Fibroblast of skin of scalp (primary cell): ENCODE measurements at places on chromosomes 2 and 18.
A peak's percentile ranks its signal among the peaks of the same experiment; 100 is the strongest.

DNA sequence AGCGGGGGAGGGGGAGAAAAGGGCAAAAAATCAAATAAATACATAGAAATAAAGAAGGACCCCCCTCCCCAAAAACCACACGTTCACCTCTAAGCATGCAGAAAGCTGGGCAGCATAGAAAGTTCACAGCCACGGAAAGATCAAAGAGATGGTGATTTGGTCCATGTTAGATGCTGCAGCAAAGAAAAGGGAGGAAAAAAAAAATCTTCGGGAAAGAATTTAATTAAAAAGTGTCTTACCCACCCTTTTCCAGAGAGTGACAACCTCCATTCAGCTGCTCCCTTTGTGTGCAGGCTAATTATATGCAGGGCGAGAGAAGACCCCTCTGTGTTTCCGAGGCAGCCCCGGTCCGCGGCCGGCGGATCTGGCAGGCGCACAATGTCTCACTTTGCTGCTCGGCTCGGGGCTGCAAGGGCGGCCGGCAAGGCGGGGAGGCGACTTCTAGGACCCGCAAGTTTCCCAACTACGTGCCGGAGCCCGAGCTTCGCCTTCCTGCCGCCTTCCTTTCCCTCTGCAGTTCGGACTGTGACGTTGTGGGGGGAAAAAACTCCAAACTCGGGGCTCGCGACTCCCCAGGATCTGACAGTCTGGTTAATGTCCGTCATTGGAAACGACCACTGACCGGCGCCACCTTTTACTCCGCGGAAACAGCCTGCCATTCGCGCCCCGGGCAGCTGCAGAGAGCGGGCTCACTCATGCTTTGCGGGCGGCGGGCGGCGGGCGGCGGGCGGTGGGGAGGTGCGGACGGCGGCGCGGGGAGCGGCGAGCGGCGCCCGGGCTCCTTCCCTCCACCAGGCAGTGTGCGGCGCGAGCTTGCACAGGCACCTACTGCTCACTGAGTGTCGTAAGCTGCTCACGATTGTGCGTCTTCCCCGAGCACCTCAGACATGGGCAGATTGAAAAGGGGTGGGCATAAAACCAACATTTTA, at the start of gene LRRTM1:
Gene LRRTM1 (minus strand): TSS at position 844 of the 929 bp plus-strand sequence. CDS start 933 bp downstream, outside the sequence.
- DNase-seq: no peak

GRCh38 chr2:49286045-49286444, 131.7 kb upstream of the FSHR start:
- DNase-seq: no peak

GRCh38 chr18:57923611-57924010, 120.4 kb upstream of the NEDD4L start:
- no peak for DNase-seq

DNA sequence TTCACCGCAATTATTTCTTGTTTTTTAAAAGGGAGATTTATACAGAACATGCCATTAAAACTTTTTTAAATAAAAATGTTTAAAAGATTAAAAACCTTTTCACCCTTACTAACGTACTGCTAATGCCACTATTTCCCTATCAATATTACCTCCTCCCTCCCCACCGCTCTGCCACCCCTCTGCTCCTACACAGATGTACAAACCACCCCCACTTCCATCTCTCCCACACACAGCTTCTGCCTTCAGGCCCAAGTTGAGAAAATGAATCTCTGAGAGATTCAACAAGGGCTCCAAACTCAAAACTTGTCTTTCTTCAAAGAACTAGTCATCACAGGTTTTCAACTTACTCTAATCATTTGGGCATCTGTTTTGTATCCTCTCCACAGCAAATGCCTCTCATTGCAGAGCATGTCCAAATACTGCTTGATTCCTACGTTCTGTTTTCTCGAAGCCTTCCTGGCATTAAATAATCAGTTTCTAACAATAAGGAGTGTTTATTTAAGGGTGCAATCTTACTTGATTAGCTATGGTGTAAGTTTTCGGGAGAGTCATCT, 32.1 kb downstream of the FARSB start:
- DNase-seq: no peak

DNA sequence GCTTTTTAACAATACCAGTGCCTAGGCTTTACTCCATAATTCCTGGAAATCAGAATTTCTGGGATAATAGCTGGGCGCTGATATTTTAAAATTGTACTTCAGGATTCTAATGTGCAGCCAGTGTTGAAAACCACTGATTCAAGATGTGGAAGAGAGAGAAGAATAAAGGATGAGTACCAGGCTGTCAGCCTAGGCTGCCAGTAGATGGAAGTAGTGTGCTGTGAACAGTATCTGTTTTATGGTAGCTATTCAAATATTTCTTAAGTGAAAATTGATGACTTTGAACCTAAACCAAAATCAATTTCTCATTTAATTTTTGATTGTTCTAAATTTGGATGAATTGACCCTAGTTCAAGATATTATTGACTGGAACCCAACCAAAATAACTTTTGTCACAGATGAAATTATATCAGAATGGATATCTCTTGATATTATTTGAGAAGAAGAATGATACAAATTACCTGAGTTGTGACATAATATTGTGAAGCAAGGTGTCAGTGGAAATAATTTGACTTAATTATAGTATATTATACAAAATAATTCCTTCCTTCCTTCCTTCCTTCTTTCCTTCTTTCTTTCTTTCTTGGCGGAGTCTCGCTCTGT, 88.0 kb downstream of the COMMD1 start:
- DNase-seq: peak; percentile 55

DNA sequence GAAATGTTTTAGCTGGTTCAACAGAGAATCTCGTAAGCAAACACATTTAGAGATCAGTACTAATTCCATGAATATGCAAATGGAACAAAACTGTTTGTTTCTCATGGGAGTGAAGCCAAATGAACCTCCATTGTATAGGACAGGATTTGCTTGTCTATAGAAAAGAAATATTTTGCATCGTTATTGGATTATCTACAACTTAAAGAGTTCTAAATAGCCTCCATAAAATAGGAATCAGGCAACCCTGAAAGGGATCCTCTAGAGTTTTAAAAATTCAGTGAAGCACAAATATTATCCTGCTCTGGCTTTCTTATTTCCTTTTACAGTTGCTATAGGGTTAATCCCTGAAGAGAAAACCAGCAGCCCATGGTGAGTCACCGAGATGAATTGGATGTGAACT, 378.4 kb upstream of the NRXN1 start:
- DNase-seq: peak; percentile 15

GRCh38 chr2:106039634-106040315, 154.3 kb downstream of the UXS1 start:
- no peak for DNase-seq

DNA sequence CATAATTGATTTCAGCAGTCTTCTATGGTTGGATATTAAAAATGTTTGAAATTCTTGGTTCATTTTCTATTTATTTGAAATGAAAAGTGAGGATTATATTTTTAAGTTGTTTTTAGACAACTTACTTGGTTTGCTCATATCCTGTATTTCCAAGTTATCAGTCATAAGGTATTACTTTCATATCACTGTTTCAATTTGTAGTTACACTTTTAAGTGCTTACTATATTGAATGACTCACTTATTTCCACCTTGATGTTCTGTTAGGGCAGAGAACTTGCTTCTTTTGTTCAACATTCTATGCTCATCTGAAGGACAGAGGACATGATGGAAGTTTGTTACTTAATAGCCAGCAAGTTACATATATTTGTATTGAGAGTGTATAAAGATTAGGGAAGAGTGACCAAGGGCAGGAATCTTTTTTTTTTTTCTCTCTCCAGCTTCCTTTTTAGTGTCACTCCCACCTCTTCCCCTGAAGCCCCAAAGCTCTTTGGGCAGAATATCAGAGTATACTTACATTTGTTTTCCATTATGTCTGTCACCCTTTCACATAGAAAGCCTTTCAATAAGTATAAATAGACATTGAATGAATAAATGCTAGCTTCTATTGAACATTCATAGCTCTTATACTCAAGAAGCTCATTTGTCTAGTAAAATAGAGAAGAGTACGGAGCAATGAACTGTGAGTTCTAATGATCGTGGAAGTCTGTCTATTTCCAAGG, 28.1 kb downstream of the PIK3C3 start:
- no peak for DNase-seq

GRCh38 chr2:233234264-233234663, 17.2 kb upstream of the ATG16L1 start:
- DNase-seq: no peak

DNA sequence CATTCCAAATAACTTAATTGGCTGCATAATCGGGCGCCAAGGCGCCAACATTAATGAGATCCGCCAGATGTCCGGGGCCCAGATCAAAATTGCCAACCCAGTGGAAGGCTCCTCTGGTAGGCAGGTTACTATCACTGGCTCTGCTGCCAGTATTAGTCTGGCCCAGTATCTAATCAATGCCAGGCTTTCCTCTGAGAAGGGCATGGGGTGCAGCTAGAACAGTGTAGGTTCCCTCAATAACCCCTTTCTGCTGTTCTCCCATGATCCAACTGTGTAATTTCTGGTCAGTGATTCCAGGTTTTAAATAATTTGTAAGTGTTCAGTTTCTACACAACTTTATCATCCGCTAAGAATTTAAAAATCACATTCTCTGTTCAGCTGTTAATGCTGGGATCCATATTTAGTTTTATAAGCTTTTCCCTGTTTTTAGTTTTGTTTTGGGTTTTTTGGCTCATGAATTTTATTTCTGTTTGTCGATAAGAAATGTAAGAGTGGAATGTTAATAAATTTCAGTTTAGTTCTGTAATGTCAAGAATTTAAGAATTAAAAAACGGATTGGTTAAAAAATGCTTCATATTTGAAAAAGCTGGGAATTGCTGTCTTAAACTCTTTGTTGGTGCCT, 1.4 kb downstream of the PCBP1 start:
- no peak for DNase-seq

- peak; percentile 94 for DNase-seq
Measured at GRCh38 chr2:106812383-106812782, 73.6 kb downstream of the ST6GAL2 start.

DNA sequence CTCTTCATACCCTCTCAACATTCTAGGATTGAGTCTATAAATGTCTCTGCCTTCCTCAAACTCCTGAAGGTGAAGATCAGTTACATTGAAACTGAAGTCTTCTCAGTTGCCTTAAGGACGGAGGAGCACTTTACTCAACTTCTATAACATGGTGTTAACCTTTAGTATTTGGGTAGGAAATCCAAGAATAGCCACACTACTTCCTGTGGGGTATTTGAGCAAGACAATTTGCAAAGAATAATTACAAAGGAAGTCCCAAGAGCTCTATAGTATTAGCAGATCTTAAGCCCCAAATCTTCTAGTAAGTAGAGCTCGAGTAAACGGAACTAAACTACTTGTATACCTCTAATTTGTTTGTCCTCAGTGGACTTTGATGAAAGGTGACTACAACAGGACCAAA, 80.9 kb downstream of the SP100 start:
- DNase-seq: no peak

- no peak for DNase-seq
Measured at GRCh38 chr18:74012954-74013630, 134.5 kb downstream of the FBXO15 start.

DNA sequence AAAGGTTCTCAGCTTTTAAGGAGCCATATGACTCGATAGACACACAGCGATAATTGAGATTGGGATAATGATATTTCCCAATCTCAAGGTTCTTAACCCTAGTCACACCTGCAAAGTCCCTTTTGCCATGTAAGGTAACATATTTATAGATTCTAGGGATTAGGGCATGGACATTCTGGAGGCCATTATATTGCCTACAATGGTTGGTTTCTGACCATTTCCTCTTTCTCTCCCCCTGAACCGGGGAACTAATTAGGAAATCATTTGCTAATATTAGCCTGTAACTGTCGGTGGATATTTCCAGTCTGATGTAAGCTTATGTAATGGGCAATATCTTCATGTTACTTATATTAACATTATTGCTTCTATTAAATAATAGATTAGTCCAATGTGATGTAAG, 40.8 kb upstream of the ARHGAP15 start:
- no peak for DNase-seq

DNA sequence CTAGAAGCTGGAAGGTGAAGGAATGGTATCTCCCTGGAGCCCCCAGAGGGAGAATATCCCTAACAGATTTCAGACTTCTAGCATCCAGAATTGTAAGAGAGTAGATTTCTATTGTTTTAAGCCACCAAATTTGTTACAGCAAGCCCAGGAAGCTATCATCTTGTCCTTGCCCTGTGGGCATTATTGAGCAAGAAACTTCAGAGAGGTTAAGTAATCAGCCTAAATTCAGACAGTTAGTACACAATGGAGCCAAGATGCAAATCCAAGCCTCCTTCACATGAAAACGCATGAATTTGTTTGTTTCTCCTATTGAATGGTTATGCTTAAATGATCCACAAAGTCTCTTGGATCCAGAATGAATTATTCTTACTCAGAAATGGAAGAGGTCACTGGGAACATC, 55.2 kb upstream of the TRIB2 start:
- no peak for DNase-seq

DNA sequence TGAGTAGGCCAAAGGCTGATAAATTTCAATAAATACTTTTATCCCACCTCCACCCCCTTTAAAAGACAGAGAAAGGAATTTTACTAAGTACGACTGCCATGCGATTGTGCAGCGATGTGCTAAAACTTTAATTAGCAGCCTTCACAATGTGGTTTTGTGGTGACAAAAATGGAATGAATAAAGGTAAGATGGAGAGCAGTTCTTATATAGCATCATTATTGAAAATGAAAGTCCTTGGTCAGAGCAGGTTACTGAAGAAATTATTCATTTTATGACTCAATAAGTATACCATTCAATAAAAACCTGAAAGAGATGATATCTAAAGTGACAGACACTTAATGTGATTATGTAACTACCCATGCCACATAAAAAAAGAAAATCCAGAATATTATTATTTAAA, 33.2 kb upstream of the MTIF2 start:
- no peak for DNase-seq

- DNase-seq: peak; percentile 74
Measured at GRCh38 chr18:49123431-49123830, 172.7 kb upstream of the SMAD7 start.

DNA sequence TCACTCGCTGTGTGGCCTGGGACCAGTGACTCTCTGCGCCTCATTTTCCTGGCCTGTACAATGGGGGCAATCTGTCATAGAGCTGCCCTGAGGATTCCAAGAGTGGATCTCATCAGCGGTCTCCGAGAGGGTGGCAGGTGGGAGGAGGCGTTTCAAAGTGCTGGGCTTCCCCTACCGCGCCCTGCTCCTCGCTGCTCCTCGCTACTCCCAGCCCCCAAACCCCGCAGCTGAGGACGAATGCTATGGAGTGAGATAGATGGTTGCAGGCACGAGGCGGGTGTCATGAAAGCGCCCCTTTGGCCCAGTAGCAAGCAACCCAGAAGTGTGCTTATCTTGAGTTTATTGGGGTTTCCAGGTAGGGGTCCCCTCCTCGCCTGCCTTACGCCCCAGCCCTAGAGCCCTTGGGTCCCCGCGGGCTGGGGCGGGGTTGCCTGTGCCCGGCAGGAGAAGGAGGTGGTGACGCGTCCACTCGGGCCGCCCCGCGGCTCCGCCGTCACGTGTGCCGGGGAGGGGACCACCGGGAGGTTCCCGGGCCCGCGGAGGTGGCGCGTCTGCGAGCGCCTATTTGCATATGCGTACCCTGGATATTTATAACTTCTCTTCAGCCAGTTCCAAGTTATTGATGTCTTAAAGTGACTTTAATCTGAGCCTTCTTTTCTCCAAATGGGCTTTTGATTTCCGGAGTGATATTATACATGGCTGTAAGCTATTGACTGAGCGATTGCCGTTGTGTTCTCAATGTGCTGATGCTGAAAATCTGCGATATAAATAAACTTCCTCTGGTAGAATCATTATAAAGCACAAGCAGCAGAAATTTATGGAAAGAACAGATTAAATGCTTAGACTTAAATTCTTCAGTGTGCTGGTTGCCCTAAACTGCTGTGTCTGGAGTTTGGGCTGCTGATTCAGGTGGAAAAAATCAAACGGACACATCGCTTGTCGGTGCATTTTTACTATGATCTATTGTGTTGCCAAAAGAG, 263.7 kb downstream of the ATAD2B start:
- DNase-seq: no peak

- no peak for DNase-seq
Measured at GRCh38 chr2:23427976-23428375, 43.0 kb downstream of the KLHL29 start.
